Dermis microvascular lymphatic vessel endothelial cell (primary cell): ENCODE measurements at places on chromosomes 6 and 20.

GRCh38 chr6:35507221-35507620 lies 5.5 kb downstream of the TULP1 start:
- DNase-seq = no peak

DNA sequence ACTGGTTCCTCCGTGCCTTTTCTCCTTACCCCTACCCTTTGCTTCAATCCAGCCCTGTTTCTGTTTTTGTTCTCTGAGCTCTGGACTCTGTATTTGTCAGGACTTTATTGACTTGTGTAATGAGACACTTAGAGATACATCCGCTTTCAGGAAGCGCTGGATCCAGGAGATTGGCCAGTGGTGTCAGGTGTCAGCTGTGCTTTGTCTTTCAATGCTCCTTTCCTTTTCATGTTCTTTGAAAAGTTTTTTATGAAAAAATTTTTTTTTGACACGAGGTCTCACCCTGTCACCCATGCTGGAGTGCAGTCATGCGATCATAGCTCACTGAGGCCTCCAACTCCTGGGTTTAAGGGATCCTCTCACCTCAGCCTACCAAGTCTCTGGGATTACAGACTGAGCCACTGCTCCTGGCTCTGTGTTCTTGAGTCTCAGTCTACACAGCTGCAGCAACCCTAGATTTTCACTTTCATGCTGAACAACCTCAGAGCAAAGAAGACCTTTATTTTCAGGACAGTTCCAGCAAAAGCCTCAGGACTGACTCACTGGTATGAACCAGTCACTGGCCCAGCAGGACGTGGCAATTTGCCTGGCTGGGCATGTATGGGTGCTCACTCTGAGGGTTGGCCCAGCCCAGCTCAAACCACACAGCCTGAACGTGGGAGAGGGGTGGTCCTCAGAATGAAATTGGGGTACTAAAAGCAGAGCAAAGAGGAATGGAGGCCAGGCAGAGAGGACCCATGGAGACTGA lies 108.5 kb downstream of the DHX35 start:
- DNase-seq = no peak

DNA sequence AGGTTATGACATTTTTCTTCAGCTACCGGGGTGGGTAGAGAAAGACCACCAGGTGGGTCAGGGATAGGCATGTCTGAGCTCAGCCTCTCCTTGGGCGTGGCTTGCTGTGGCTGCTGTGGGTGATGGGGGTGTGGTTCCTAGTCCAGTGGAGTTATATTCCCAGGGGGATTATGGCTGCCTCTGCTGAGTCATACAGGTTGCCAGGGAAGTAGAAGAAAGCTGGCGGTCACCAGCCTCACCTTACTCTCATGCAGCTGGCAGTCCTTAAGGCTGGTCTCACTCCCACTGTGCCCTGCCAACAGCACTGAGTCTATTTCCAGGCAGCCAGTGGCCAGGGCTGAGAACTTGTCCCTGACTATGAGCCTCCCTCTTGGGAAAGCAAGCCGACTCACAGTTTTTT lies 130.0 kb downstream of the SCP2D1 start:
- no peak for DNase-seq

DNA sequence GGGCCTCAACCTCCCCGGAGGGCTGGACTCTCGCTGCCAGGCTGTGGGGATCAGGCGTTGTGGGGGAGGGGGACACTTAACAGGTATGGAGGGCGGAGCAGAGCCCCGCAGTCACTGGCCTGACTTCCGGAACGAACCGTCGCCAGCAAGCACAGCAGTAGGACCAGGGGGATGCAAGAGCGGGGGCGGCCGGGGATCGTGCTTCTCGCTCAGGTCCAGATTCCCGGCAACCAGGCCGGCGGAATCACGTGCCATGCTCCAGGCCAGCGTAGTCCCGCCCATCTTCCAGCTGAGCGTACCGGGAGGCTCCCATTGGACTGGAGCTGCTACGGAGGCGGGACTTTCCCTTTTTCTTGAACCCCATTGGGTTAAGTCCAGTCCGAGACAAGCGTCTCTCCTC lies 10.0 kb upstream of the POU5F1 start:
- peak; percentile 77 for DNase-seq

- no peak for DNase-seq
Measured at GRCh38 chr6:10382728-10383330, 32.0 kb downstream of the TFAP2A start.

DNA sequence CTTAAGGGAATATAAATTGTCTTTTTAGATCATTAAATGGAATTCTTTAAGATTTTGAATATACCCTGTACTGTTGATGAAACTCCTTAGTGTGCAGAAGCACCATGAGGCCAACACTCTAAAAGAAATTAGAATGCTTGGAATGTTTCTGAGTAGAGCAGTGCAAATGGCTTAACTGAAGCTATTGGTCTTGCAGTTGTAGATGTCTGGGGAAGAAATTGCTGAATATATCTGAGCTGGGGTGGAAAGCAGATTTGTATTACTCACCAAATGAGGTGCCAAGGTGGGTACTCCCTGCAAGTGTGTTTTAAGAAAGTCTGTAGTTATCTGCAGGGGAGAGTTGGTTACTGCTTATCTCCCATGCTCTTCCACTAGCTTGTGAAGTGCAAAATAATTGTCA lies 119.0 kb downstream of the ADGRG6 start:
- DNase-seq = no peak

DNA sequence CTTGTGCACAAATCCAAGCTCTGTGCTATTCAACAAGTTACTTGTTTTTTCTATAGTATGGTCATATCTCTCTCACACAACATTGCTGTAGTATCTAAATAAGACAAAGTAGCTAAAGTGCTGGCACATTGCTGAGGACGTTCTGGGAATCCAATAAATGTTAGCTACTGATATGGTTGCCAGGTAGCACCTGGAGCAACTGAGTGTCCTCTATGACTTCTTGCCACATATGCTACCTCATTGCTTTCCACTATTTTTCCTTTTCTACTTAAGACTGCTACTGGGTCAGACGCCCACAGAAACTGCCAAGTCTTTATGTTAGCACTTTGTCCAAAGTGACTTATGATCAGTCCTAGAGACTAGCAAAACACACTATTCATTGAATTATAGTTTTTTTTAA lies 85.3 kb downstream of the SYCP2 start:
- DNase-seq = no peak

GRCh38 chr6:130033949-130034348 lies 15.6 kb downstream of the L3MBTL3 start:
- no peak for DNase-seq

- no peak for DNase-seq
Measured at GRCh38 chr20:11118802-11119380, 445.1 kb upstream of the JAG1 start.
